ENCODE measurements at places on chromosomes 13 and 19.
A peak's percentile ranks its signal among the peaks of the same experiment; 100 is the strongest.

- DNase-seq: no peak
These were observed 423.8 kb downstream of the KLF5 start for GRCh38 chr13:73482556-73482955.

DNA sequence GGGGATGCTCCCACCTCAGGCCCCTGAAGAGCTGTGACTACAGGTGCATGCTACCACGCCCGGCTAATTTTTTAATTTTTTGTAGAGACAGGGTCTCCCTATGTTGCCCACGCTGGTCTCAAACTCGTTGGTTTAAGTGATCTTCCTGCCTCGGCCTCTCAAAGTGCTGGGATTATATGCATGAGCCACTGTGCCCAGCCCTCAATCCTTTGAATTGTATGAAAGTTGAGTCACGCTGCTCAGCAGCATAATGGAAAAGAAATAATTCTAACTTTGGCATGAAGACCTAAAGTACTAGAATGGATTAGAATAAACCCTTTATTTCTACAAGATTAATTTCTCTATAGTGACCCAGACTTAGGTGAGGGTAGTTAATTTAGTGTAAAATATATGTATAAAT lies 42.4 kb downstream of the MRPS31 start:
- DNase-seq: no peak

- DNase-seq: peak; percentile 16
These were observed 15.2 kb upstream of the CPB2 start for GRCh38 chr13:46119883-46120614.

GRCh38 chr19:45215391-45216191 lies 29.6 kb downstream of the EXOC3L2 start:
- peak; percentile 5 for DNase-seq

GRCh38 chr13:111659842-111660241 lies 339.4 kb downstream of the TEX29 start:
- no peak for DNase-seq

DNA sequence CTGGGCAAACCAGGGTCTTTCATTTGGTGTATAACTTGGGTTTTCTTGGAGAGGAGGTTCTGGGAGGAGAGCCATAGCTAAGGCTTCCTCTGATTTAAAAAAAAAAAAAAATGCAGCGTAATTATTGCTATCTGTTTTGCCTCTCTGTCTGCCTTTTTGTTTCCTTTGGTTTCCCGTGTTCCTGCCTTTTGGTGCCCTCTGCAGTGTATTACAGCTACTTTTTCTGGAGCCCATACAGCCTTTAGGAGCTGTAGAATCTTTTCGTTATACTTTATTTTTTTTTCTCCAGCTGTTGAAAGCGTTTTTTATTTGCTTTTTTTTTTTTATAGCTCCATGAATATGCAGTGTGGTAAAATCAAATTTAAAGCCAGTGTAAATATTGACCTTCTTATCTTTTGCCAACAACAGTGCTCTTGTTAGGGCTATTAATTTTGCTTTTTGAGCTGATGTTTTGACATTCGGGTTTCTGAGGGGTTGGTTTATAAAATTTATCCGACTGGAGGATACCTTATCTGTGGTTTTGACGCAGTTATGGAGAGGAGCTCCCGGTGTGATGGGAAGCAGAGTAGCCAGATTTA lies 38.1 kb downstream of the ZNF493 start:
- no peak for DNase-seq

- DNase-seq: peak; percentile 82
These were observed at the start of gene ZNF507 for GRCh38 chr19:32345261-32346207. Gene ZNF507, plus strand, starts transcription at chr19:32345610. Its CDS starts 7,221 bp downstream, at chr19:32352831.

- DNase-seq: no peak
These were observed 11.0 kb upstream of the JUND start for GRCh38 chr19:18292462-18292809.

DNA sequence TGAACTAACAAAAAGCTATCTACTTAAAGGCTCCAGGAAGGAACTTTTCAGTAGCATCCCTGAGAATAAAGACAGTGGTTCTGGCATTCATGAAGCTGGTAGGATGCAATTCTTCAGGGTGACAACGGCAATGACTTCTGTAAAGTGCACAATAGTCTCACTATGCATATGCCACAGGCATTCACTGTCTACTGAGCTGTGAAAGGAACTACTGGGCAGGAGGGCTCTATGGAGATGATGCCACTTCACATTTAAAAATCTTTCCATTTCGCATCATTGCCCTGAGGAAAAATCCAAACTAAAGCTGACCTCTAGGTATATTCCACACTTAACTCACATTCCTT lies 2020.6 kb upstream of the PCDH20 start:
- DNase-seq: no peak

DNA sequence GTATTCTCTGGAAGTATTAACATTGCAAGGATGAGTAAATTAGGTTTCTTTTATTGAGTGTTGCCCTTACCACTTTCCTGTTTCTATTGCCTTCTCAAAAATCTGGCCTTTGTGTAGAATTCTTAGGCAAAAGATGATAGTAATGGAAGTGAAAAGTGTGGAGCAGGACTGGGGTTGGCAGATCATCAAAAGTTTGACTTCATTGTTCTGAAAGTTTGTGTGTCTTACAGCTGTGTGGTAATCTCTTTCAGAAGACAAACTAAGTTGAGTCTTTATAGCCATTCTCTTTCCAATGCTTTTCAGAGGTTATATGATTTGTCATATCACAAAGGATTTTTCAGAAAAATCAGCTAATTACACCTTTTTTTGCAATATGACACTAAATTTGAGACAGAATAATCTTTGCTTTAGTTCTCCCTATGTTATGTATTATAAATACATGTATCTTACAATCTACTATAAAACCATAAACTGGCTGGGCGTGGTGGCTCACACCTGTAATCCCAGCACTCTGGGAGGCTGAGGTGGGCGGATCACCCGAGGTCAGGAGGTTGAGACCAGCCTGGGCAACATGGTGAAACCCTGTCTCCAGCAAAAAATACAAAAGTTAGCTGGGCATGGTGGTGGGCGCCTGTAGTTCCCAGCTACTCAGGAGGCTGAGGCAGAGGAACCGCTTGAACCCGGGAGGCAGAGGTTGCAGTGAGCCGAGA lies 8.7 kb upstream of the KCNRG start:
- no peak for DNase-seq

- no peak for DNase-seq
These were observed 30.6 kb upstream of the FAM216B start for GRCh38 chr13:42750794-42751193.

DNA sequence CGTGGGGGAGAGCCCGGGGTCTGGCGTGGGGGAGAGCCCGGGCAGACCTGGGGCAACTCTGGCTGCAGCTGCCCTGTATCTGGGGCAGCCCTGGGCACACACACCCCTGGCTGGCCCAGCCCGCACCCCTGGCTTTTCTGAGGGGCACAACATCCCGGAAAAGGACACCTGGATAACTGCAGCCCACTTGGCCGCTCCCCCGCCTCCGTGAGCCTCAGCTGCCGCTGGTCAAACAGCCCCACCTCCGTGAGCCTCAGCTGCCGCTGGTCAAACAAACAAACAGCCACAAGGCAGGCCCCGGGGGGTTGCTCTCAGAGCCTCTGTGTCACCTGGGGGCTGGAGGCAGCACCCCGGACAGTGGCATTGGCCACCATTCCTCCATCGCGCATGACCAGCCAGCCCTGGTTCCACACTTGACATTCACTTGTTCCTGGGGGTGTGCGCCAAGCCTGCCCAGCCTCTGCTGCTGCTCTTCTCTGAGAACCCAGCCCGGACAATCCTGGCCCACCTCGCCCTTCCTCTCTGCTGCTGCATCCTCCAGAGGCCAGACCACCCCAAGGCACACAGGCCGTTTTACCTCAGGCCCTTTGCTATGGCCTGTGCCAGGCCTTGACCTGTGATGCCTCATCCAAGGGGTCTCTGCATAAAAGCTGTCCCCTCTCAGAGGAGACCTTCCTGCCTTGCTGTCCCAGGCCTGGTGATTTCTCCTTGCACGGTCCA lies 19.9 kb downstream of the CEBPG start:
- DNase-seq: no peak

GRCh38 chr19:33134571-33135041 lies 2.7 kb downstream of the WDR88 start:
- DNase-seq: peak; percentile 43

- DNase-seq: no peak
These were observed 1248.9 kb downstream of the SLITRK5 start for GRCh38 chr13:88919970-88920628.

DNA sequence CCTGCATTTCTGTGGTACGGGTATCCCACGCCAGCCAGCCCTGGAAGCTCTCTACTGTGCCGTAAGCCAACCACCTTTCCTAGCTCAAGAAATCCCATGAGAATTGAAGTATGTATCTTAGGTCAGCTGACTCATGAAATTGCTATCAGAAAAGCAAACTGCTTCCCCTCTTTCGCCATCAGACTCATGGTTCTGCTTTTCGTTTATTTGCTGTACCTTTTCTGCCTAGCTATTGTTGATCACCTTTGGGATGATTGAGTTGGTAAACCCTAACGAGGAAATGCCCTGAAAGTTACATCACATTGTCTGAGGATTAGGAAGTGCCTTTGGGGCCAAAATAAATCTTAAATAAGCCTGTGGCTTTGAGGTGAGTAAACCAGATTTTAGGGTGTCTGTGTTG lies at the start of gene ADGRE3:
Gene ADGRE3, minus strand, starts transcription at position 81 of the 400 bp plus-strand sequence. Its CDS starts 74 bp downstream, at position 7.
- no peak for DNase-seq

GRCh38 chr13:113770441-113770840 lies 11.4 kb downstream of the TMEM255B start:
- no peak for DNase-seq

DNA sequence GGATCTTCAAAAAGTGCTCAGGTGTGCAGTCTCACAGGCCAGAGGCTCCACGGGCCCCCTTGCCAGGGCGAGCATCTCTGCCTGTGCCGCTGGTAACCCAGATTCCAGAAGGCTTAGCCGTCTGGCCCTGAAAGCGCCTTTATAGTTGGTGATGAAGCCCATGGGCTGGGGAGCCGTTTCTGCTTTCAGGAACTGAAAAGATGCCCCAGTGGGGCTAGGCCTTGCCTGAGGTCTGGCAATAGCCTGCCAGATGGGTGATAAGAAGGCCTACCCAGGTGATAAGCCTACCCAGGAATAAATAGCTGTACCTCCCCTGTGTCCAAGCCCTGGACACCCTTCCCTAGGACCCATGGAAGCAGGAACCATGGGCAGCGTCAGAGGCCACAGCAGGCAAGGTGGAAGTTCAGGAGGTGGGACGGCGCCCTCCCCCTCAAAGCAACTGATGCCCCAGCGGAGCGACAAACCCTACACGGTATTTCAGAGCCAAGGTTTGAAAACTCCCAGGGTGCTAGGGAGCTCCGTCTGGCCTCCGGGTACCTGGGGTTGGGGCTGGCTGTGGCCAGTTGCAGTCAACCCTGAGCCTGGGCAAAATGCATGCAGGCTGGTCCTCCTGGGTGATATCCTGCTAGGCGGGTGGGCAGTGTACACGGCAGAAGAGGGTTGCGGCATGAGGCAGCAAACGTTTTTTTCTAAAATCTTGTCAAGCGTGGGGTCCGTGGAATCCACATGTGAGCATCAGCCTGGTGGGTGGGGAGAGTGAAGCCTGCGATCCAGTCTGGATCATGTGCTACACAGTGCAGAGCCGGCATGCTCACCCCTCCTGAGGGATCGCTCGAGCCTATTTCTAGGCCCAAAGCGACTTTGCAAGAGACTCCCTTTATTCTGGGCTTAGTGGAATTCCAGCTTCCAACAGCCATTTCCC lies 45.3 kb downstream of the ACTN4 start:
- no peak for DNase-seq

- no peak for DNase-seq
These were observed 224.7 kb downstream of the ZNF536 start for GRCh38 chr19:30596813-30597399.

GRCh38 chr19:11194656-11195558 lies 2.4 kb downstream of the KANK2 start:
- no peak for DNase-seq

GRCh38 chr13:51494156-51494555 lies 41.3 kb upstream of the INTS6 start:
- DNase-seq: no peak

DNA sequence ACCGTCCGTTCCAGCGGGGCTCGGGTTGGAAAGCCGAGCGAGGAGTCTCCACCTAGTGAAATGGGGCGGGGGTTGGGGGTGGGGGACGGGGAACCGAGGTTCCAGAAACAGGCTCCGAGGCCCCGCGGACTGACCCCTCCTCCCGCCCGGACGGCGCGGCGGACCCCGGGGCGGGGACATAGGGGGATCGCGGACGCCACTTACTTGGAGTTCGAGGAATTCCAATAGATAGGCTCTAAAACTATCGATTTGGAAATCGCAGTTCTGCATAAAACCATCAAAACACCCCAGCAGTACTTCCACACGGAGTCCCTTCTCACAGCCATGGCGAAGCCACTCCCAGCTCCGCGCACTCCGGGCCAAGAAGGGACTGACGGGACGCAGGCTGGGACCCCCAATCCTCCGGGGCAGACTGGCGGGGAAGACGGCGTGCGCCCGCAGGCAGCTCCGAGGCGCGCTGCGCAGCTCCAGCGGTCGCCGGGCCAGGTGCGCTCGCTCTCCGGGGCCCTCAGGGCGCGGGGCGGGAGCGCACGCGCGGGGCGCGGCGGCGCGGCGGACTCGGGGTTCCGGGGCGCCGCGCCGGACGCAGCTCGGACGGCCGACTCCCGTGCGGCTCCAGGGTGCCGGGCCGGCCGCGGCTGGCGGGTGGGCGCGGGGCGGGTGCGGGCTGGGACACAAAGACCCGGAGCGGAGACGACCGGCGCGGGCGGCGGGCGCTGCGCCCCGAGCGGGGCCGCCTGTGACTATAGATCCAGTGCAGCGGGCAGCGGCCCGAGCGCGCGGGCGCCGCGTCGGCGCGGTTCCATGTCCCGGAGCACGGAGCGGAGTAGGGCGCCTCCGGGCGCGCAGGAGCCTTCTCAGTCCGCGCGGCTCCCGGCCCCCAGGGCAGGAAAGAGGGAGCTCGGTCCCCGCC lies 567 bp downstream of the EFNB2 start:
- peak; percentile 37 for DNase-seq

- DNase-seq: no peak
These were observed 4.1 kb downstream of the CRYL1 start for GRCh38 chr13:20521364-20522115.

- DNase-seq: no peak
These were observed 12.6 kb downstream of the MBNL2 start for GRCh38 chr13:97234742-97235141.

DNA sequence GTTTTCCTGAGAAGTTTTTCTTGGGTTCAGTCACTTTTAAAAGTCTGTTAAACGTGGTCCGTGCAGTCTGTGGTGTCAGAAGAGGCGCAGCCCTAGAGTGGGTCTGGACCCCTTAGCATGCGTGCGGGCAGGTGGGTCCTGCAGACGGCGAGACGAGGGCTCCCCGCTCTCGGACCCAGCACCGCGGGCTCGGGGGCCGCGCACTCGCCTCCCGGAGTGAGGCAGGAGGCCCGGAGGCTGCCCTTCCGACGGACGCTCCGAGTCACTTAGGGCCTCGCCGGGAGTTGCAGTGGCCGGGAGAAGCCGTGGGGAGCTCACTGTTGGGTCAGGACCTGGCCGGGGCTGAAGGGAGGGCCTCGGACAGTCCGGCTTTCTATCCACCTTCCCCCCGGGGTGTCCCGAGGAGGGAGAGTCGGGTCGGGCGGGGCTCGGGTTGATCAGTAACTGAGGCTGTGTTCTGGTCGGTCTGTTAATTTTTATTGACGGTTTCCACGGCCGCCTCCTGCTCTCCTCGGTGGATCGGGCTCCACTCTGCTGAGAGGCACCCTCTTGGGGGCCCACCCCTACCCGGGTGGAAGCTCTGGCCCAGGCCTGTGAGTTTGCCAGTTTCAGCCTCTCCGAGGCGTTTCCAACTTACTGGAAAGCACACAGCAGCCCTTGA lies 1.3 kb downstream of the PTBP1 start:
- DNase-seq: no peak
